ENCODE measurements at places on chromosomes 13 and 19. TPM values are rescaled to one million over a fixed set of nuclear protein-coding genes. Genes with fewer than 3 reads are reported as not detected.
A peak's percentile ranks its signal among the peaks of the same experiment; 100 is the strongest.

ZNF841 gene
- 46.1 TPM for total RNA-seq

ENOX1 gene
- not detected for total RNA-seq

CEACAM7 gene
- total RNA-seq, result not detected

NCAN gene
- not detected for total RNA-seq

MPV17L2 gene
- total RNA-seq, result 7.0 TPM

GRCh38 chr19:1856698-1857603, 6.4 kb downstream of the KLF16 start:
- no peak for DNase-seq

GRCh38 chr19:8610041-8610935, at the start of gene ADAMTS10:
Gene ADAMTS10, minus strand, starts transcription at chr19:8610715. Its CDS starts 5,005 bp downstream, at chr19:8605710.
- peak; percentile 54 for DNase-seq

GRCh38 chr13:50450279-50450678, 393.2 kb downstream of the DLEU7 start:
- DNase-seq, result no peak

- DNase-seq, result no peak
These were observed 150.4 kb downstream of the POSTN start for GRCh38 chr13:37448153-37448552.

- DNase-seq, result no peak
These were observed 52.5 kb downstream of the ARHGAP35 start for GRCh38 chr19:46913198-46913851.

DNA sequence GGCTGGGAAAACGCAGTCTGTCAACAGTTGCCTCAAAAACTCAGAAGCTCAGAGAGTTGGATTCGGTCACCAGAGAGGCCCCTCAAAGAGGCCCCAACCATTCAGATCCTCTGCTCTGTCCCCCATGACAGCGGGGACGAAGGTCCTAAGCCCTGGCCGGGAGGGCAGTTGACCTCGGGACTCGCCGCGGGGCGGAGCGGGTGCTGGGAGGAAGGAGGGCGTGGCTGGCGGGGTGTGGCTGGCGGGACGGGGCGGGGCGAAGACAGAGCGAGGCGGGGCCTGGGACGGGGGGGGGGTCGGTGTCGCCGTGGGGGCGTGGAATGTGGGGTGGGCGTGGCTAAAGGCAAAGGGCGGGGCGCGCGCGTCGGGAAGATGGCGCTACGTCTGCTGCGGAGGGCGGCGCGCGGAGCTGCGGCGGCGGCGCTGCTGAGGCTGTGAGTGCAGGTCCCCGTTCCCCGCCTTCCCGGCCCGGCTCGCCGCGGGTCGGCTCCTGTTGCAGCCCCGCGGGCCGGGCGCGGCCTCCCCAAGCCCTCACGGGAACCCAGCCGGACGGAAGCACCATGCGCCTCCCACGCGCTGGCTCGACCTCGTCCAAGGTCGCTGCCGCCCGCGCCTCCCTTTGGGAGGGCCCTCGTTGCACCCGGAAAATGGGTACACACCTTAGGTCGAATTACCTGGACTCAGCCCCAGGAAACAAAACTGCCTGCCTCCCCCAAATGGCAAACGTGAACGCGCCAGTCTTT, 105.2 kb downstream of the TM9SF2 start:
- peak; percentile 78 for DNase-seq

DNA sequence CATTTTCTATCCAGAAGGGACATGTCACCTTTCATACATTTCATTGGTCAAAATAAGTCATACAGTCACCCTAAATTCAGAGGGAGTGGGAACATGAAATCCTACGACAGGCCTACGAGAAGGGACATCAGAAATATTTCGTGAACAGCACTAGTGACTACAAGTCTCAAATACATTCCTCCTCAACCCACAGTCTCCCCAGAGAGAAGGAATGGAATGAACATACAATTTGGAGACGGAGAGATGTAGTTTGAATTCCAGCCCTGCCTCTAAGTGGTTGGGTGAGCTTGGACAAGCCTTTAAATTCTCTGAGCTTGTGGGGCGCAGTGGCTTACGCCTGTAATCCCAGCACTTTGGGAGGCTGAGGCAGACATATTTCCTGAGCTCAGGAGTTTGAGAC, 9.9 kb downstream of the SERTM1 start:
- no peak for DNase-seq

- DNase-seq, result no peak
These were observed 80.1 kb downstream of the GGACT start for GRCh38 chr13:100508455-100508854.

- DNase-seq, result peak; percentile 11
These were observed 54.7 kb upstream of the WASF3 start for GRCh38 chr13:26502826-26503225.
